Right ventricle myocardium superior (tissue), 1 donor: ENCODE measurements at places on chromosomes 5 and 9.

GRCh38 chr9:385818-386398, 171.2 kb downstream of the DOCK8 start:
- no peak for DNase-seq

DNA sequence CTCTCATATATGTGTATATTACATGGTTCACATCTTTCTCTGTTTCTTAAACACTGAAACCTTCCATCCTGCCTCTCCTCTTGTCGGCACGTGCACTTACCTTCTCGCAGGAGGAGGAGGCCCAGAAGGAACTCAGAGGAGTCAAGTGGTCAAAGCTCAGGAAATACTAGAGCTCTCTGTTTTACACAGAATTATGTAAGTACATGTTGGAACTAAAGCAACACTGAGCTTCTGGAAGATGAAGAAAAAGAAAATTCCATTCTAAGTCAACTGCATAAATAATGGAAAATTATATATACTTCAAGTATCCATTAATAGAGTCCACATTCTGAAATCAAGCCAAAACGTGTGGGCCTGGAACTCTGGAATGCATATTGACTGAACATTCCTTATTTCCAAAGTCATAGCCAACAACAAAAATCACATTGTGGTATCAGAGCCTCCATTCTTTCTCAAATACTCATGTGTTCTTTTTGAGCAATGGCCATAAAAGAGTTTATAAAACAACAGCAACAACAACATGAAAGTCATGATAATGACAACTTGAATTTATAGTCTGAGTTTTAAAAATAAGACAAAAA, 121.5 kb upstream of the RAI14 start:
- DNase-seq = no peak

DNA sequence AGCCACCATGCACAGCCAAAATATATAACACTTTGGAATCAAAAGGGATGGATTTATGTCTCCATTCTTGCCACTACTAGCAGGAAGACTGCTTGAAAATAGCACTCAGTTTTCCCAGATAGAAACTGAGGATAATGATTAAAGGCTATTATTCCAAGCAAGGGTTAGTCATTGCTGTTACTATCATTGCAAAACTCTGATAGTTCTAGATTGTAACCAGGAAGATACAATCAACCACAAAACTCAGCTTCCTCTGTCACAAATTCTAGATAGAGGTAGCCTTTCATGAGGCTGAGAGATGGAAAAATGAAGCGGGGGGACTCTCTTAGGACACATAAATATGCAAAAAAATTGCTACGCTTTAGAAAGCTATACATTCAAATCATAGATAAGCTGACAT, 3.1 kb downstream of the ANXA1 start:
- DNase-seq = no peak

DNA sequence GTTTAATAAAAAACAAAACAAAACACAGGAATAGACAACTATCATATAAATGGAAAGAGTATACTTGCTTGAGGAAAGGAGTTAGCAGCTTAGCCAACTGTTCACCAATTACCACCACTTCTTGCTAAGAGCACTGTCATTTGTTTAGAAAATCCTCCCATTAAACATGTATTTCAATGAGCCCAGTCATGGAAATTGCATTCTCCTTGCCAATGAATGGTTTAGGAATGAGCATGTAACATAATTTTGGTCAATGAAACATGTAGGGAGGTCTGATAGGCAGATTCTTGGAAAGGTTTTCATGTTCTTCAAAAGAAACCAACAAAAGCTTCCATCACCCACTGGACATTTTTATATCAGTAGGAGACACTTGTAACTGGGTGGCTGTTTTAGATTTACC, 502.8 kb upstream of the PAPPA start:
- no peak for DNase-seq

DNA sequence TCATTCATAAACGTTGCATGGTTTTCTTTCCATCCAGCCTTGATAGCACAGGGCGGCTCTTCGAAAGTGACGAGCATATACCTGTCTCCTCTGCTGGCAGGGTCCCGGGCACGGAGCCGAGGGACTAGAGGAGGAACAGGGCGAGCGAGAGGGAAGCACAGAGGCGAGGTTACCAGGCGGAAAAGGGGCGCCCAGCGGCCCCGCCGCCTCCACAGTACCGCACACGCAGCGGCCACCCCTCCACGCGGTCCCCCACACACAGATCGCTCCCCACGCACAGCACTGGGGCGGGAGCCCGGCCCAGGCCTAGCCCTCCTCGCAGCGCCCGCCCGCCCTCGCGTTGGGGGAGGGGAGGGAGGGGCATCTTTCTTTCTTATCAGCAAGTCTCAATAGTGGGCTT, 296.6 kb upstream of the DAB2 start:
- no peak for DNase-seq

- DNase-seq = no peak
Observed at GRCh38 chr5:140025736-140026135, 17.4 kb downstream of the NRG2 start.

- no peak for DNase-seq
Observed at GRCh38 chr5:39274398-39275085, 55.2 kb upstream of the FYB1 start.

- no peak for DNase-seq
Observed at GRCh38 chr9:68950689-68951088, 63.2 kb downstream of the PRKACG start.

DNA sequence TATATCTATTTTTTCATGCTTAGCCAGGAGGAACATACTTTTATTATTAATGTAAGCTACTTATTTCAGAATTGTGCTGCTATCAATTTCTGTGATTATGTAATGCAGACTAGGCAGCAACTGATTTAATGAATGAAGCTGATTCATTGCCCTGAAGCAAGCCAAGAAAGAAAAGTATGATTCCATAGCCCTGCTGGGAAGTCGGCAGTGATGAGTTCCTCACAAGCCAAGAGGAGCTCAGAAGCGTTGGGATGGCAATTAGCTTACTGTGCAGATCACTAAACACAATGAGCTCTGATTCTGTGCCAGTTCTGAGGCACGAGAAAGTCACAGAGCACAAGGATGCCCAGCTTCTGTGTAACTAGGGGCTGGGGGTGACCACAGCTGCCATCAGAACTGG, 254.3 kb upstream of the KLF9 start:
- DNase-seq = no peak

- no peak for DNase-seq
Observed at GRCh38 chr5:76086095-76086494, 2.9 kb downstream of the SV2C start.

GRCh38 chr9:34734720-34735119, 24.8 kb upstream of the CCL21 start:
- no peak for DNase-seq

GRCh38 chr5:36646507-36647023, 40.2 kb downstream of the SLC1A3 start:
- no peak for DNase-seq

DNA sequence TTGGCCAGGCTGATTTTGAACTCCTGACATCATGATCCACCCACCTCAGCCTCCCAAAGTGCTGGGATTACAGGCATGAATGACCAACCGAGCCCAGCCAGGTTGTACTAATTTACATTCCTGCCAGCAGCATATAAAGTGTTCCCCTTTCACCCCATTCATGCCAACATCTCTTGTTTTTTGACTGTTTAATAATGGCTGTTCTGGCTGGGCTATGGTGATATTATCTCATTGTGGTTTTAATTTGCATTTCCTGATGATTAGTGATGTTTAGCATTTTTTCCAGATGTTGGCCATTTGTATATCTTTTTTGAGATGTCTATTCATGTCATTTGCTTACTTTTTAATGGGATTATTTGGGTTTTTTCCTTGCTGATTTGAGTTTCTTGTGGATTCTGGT, 87.3 kb downstream of the INVS start:
- DNase-seq = no peak

DNA sequence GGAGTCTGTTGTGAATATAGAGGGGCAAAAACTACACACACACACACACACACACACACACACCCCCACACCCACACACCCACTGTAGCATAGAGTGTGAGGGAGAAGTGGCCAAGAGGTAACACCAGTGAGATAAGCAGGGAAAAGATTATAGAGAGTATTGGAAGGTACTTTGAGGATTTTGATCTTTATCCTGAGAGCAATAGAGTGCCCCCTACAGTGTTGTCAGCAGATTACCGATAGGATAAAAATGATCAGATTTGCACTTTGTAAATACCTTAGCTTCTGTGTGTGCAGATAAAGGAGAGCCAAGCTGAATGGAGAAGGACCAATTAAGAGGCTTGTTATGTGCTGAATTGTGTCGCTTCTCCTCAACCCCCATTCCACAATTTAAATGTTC, 32.3 kb downstream of the ERCC6L2 start:
- no peak for DNase-seq

DNA sequence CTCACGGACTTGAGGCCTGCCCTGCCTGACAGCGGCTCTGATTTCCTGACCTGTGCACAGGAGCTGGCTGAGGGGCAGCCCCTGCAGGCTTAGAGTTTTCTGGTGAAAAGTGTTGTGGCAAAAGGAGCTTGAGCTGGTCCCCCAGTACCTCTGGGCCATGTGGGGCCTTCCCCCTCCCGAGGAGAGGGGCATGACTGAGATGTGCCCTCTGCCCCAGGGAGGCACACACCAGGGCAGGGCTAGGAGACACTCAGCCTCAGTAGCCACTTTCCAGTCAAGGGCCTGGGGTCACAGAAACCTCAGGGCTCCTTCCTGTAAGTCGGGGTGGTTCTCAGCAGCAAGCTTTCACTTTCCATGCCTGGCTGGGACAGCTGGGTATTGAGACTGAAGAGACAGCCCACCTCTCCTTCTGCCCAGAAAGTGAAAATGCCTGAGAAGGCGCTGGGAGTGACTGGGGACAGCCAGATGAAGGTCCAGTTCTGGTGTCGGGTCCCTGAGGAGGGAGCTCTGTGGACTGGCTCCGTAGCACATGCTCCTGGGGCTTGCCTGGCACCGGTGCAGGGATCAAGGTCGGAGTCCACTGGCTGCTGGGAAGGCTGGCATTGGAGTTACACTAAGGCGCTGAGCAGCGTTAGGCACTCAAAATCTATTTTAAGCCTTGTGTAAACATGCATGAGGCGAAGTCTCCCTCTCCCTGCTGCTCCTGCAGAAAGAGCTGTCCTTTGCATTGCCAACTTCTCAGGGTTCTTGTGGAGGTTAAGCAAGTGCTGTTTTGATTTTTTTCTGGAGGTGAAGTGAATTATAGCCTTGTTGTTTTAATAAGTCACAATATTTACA, 394.9 kb downstream of the GADD45G start:
- DNase-seq = peak; percentile 85

- no peak for DNase-seq
Observed at GRCh38 chr5:82419559-82420332, 141.6 kb upstream of the RPS23 start.

DNA sequence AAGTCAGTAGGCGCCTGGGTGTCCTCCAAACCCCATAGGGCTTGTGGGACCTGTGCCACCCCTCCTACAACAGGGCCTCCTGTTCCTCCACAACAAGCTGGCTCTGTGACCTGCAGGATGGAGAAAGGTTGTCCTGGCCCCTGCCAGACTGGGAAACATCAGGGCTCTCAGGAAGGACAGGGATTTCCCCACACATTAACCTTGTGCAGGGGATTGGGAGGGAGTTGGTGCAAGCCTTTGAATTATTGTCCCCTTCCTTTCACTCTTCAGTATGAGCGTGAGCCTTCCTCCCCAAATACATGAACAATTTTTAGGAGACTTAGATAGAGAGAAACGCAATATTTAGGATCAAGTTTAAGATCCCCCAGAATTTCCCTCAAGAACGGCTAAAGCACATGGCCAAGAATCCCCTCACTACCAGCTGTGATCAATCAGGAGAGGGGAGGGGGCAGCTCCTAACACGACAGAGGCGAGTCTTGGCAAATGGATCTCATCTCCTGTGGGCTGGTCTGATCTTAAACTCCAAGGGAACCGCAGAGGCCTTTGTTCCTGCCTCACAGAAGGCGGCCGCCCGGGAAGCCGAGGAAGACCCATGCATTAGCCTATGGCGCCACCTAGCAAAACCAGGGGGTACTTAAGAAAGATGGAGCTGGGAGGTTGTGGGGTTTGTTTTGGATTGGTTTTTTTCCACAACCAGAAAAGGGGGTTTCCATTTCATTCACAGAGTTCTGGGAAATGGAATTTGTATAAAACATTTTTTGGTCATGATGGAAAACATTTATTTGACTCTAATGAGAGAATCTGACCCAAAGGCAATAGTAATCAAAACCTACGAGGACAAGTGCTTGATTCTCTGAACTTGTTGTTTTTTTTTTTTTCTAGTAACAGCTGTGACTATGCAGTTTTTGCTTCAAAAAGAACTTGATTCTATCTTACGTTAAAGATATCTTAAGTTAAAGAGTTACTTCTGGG, 36.1 kb upstream of the OSMR start:
- peak; percentile 88 for DNase-seq

- DNase-seq = no peak
Observed at GRCh38 chr5:8879248-8879647, 666.6 kb downstream of the SEMA5A start.

DNA sequence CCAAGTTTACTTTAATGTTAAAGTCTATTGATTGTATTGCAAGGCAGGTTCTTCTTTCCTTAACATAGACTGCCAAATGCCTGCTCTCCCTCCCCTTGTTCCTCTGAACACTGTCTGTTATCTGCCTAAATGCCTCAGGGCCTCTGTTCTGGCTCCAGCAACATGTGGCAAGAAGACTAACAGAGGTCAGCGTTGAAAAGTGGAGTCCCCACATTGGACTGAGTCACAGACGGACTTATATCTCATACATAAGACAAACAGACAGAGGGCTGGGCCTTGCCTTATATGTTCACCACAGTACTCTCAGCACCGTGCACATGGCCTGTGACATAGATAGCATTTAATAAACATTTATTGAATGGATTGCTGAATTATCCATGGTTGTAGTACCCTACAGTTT, 91.4 kb downstream of the TSSK1B start:
- no peak for DNase-seq

GRCh38 chr9:121472446-121472845, 27.2 kb downstream of the GGTA1 start:
- no peak for DNase-seq

DNA sequence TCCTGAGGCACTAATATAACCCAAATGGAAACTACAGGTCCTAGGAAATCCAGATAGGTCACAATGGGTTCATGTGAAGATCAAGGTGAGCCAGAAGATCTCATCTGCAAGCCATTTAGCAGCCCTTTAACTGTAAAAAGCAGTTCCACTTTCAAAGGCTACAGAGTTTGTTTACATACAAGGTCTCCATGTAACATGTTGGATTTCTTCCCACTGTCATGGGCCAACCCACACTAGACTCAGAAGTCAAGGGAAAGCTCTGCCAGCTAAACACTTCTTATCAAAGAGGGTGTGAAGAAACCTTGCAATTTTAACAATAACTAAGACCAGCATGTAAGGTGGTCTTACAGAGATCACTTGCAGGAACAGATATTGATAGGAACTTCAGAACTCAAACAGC, 3.8 kb upstream of the CTNNAL1 start:
- no peak for DNase-seq

DNA sequence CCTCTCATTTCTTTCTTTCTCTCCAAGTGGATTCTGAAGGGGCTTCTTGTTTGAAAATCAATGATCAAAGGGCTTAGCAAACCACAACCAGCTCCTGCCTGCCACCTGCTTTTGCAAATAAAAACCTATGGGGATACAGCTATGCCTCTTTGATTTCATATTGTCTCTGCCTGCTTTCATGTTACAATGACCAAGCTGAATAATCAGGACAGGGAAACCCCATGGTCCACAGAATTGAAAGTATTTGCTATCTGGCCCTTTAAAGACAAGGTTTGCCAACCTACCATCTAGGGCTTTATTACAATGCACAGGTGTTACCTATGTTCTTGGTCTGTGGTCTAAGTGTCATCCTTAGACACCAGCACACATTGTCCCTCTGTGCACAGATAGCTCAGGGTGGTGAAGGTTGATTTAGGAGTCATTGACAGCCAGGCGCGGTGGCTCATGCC, 28.8 kb upstream of the PLIN2 start:
- no peak for DNase-seq

- peak; percentile 71 for DNase-seq
Observed at GRCh38 chr9:137691646-137692351, 73.0 kb downstream of the EHMT1 start.
